ENCODE measurements at places on chromosomes 12 and 14. TPM values are rescaled to one million over a fixed set of nuclear protein-coding genes. Genes with fewer than 3 reads are reported as not detected.

Gene CISTR
- not detected for total RNA-seq

Gene PTPRR
- total RNA-seq, result 1.1 TPM

Gene OXA1L
- total RNA-seq, result 101 TPM

Gene RNASE3
- total RNA-seq, result not detected

All from placental pericyte (primary cell).